ENCODE measurements at places on chromosomes 1 and 21.

DNA sequence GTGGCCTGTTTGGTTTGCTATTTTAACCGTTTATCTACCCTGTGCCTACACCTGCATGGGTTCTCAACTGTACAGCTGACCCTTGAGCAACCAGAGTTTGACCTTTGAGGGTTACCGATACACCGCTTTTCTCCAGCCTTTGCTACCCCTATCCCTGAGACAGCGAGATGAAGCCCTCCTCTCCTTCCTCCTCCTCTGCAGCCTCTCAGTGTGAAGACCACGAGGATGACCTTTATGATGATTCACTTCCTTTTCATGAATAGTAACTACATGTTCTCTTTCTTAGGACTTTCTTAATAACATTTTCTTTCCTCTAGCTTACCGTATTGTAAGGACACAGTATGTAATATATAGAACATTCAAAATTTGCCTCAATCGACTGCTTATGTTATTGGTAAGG, 14.5 kb upstream of the RNF187 start:
- DNase-seq: peak; percentile 9

- no peak for DNase-seq
These were observed 18.1 kb downstream of the LRIF1 start for GRCh38 chr1:110945626-110946025.

- no peak for DNase-seq
These were observed 75.4 kb downstream of the ABCA4 start for GRCh38 chr1:94045465-94046056.

DNA sequence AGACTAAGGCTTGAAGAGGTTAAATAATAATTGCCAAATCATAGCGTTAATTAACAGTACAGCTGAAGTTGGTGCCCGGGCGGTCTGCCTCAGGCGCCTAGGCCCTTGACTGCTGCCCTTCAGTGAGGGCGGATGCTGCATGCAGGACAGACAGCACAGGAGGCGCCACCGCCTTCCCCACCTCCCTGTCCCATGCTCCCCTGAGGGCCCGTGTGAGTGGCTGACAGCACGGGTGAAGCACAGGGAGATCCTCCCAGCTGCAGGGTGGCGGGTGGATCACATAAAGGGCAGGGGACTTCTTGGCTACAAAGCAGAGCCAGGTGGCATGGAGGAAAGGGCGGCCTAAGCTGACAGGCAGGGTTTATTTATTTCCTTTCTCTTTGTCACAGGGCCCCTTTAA, 49.1 kb downstream of the DDX20 start:
- no peak for DNase-seq

GRCh38 chr1:168223681-168224540, 1.9 kb upstream of the SFT2D2 start:
- DNase-seq: no peak

GRCh38 chr1:241143765-241144442, 213.1 kb downstream of the RGS7 start:
- no peak for DNase-seq

DNA sequence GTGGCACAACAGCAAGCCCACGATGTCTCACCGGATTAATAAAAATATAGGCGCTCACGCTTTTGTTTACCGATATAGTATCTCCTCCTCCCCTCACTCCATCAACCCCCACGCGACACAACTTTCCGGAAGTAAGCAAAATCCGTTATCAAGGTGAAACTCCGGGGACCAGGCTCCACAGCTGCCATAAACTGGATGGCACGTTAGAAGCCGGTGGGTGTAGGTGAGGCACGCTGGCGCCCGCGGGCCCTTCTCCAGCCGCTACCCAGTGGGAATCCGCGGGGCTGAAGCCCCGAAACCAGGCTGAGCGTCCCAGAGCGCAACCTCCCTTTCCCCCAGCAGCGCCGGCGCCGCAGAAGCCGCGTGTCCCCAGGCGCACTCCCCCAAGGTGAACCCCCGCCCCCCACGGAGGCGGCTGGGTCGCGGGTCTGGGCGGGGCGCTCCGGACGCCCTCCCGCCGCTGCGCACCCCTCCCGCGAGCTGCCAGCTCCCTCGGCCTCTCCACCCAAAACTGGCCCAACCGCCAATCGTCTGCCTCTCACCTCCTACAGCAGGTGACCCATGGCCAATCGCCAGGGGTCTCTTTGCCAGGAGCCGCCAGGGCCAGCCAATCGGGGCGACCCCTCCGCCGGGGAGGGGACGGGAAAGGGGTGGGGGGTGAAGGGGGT, 112.4 kb downstream of the OSBPL9 start:
- peak; percentile 95 for DNase-seq

DNA sequence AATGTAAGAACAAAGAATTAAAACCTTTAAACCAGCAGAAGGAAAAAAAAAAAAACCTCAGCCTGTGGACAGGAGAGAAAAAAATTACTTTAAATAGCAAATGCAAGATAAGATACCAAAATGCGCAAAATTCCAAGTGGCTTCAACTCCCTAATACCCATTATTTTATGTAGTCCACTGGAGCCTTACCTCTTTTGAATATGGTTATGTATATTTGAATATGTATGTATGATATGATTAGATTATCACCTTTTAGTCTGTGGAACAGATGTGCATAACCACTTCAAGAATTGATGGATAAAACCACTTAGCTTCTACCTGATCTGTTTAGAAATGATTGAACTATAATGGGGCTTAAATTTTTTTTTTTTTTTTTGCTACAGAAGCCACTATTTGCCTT, 52.4 kb upstream of the C1orf115 start:
- no peak for DNase-seq

DNA sequence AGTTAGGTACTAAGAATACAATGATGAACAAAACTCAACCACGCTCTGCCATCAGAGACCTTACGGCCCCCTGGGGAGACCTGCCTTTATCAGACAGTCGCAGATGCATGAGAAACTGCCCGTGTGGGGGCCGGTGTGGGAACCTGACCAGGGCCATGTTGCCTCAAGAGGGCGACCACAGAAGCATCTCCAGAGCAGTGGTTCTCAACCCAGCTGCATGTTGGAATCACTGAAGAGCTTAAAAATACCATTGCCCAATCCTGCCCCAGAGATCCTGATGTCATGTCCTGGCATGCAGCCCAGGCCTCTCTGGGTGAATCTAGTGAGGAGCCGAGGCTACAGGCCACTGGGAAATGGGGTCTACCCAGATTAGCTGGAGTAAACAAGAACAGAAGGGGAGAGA, 108.7 kb downstream of the PRDM2 start:
- no peak for DNase-seq

GRCh38 chr1:212317916-212318315, 32.7 kb downstream of the PPP2R5A start:
- no peak for DNase-seq

GRCh38 chr1:191669629-191670028, 488.6 kb upstream of the RGS18 start:
- no peak for DNase-seq

DNA sequence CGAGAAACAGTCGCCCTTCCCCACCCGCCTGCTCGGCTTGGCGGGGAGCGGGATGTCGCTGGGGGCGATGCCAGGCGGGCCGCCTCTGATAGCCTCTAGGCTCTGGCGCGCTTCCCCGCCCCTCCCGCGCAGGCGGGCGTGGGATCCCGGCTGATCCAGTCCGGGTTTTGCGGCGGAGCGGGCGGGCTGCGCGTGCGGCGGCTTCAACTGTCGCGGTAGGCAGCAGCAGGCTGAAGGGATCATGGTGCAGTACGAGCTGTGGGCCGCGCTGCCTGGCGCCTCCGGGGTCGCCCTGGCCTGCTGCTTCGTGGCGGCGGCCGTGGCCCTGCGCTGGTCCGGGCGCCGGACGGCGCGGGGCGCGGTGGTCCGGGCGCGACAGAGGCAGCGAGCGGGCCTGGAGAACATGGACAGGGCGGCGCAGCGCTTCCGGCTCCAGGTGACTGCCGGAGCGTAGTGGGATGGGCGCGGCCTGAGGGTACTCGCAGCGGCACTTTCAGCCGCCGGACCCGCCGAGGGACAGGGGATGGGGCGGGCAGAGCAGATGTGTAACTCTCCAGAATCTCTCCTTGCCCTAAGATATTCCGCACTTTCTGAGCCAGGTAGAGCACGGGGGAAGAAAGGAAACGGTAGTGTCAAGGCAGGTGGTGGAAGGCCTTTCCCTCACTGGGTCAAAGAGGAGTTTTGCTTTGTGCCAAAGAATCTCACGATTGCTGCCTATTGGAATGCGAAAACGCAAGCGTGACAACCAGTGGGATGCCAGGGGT, at the start of gene FAAH:
TSS of gene FAAH (plus strand) at position 210 of the 764 bp plus-strand sequence. CDS start at position 242, 32 bp downstream.
- DNase-seq: no peak

DNA sequence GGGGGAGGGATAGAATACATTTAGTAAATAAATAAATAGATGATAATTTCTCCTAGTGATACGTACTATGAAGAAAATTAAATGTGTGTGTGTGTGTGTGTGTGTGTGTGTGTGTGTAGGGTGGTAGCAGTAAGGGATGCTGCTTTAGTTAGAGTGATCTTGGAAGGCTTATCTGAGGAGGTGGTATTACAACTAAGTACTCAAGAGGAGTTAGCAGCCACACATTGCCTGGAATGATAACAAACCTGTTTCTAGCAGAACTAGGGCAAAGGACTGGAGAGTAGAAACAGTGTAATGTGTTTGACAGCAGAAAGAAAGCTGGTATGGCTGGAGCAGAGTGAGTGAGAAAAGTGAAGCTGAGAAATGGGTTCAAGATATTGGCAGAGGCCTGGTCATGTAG, 58.3 kb upstream of the FASLG start:
- no peak for DNase-seq

- DNase-seq: no peak
These were observed 2.0 kb upstream of the TAGLN2 start for GRCh38 chr1:159927211-159927848.

DNA sequence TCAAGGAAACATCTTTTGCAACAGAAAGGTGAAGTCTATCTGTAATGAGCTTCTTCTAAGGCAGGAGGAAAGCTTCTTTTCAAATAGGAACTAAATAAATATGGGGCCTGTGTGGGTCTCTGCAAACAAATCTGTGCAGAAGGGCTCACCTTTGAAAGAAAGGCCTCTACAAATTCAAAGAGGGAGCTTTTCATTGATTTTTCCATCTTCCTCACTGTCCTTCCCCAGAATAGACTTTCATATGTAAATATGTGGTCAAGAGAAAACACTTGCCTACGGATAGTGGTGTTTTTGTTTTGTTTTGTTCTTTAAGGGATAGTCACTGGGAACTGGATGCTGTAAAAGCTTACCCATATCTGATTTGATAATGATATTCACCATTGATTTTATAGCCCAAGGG, 223.4 kb downstream of the DSCAM start:
- no peak for DNase-seq

DNA sequence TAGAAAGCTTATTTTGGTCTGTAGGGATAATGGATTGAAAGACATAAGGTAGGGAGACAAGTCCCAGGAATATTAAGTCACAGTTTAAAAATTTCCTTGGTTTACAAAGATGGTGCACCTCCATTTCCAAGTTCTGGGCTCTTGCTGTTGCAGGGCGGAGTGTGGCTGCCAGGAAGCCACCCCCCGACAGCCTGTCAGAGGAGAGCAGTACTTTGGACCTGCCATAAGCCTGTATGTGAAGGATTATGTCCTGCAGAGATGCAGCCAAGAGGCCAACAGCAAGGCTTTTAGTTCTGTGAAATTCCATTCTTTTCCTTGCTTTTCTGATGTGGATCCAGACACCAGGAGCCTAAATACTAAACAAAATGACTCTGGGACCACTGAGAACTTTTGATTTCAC, 31.9 kb upstream of the GTF2B start:
- DNase-seq: no peak

All from GDM1 (cell line).